ENCODE measurements at places on chromosomes 4 and X. TPM values are rescaled to one million over a fixed set of nuclear protein-coding genes. Genes with fewer than 3 reads are reported as not detected.
A peak's percentile ranks its signal among the peaks of the same experiment; 100 is the strongest.

- no peaks in the 10 kb centered on the region for H3K4me1 ChIP-seq
- no peak overlapping the region for H3K27ac ChIP-seq
- H3K36me3 ChIP-seq, result no peaks in the 10 kb centered on the region
- H3K4me3 ChIP-seq, result no peak overlapping the region
- DNase-seq, result no peak
Measured at GRCh38 chrX:151814767-151815166, 80.2 kb downstream of the CNGA2 start.

- no peaks in the 10 kb centered on the region for H3K4me1 ChIP-seq
- no peaks in the 10 kb centered on the region for H3K36me3 ChIP-seq
- H3K4me3 ChIP-seq, result no peak overlapping the region
- peaks cover 23% of the 10 kb centered on the region for H3K27me3 ChIP-seq
- no peak overlapping the region for H3K27ac ChIP-seq
Measured at GRCh38 chr4:8675383-8675782, 82.8 kb downstream of the CPZ start.

DNA sequence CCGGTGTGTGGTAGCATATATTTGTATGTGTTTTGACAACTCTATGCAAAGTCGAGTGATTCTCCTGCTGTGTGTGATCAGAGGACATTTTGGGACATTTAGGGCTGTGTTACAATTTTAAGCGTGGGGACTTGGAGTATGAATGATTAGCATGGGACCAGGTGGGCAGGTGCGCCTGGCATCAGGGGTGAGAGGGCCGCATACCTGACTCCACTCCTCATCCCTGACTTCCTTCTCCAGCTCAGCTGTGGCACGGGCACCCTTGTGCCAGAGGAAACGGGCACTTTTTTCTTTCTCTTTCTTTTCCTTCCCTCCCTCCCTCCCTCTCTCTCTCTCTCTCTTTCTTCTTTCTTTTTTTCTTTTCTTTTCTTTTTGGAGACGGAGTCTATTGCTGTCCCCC lies 15.7 kb upstream of the PLCXD1 start:
- no peaks in the 10 kb centered on the region for H3K36me3 ChIP-seq
- no peaks in the 10 kb centered on the region for H3K4me1 ChIP-seq
- H3K4me3 ChIP-seq, result no peak overlapping the region
- DNase-seq, result no peak
- no peaks in the 10 kb centered on the region for H3K27me3 ChIP-seq

DNA sequence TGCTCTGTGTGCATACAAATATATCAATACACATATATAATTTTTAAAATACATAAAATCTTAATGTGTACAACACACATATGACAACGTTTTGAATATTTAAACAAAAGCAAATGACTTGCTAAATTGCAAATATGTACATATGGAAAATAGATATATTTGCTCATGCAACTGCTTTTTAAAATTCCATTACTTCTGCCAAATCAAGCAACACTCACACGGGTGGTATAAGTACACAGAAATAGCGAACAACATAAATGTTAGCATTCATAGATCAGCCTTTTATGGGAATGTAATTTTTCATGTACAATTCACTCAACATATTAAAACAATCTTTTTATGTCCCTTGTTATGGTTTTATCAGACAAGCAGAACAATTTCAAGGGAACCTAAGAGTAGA lies 116.3 kb downstream of the DMD start:
- no peak for DNase-seq
- H3K36me3 ChIP-seq, result no peaks in the 10 kb centered on the region
- no peak overlapping the region for H3K27ac ChIP-seq
- H3K27me3 ChIP-seq, result no peaks in the 10 kb centered on the region
- H3K4me1 ChIP-seq, result no peaks in the 10 kb centered on the region
- H3K4me3 ChIP-seq, result no peak overlapping the region

GRCh38 chr4:149638073-149638472 lies 177.6 kb downstream of the IQCM start:
- H3K27ac ChIP-seq, result no peak overlapping the region
- no peak overlapping the region for H3K4me3 ChIP-seq
- H3K36me3 ChIP-seq, result no peaks in the 10 kb centered on the region
- H3K4me1 ChIP-seq, result no peaks in the 10 kb centered on the region
- no peak for DNase-seq

FGF13 gene
- total RNA-seq, result 0.16 TPM

DNA sequence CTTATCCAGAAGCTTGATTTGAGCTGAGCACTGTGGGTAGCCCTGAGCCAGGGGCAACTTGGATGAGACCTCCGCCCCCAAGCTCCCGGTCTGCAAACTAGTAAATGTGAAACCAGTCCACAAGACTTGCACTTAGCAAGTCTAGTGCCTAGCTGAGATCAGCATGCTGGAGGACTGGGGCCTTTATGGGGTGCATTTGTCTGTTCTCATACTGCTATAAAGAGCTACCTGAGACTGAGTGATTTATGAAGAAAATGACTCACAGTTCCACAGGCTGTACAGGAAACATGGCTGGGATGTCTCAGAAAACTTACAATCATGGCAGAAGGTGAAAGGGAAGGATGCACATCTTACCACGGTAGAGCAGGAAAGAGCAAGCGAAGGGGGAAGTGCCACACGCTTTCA lies 42.1 kb upstream of the HOPX start:
- DNase-seq, result no peak
- H3K4me1 ChIP-seq, result no peaks in the 10 kb centered on the region
- no peaks in the 10 kb centered on the region for H3K36me3 ChIP-seq
- no peak overlapping the region for H3K4me3 ChIP-seq
- H3K27ac ChIP-seq, result no peak overlapping the region

COL4A6 gene
- total RNA-seq, result 0.03 TPM

- H3K4me3 ChIP-seq, result no peak overlapping the region
- DNase-seq, result no peak
- H3K27ac ChIP-seq, result no peak overlapping the region
- H3K27me3 ChIP-seq, result no peaks in the 10 kb centered on the region
- no peaks in the 10 kb centered on the region for H3K4me1 ChIP-seq
Measured at GRCh38 chr4:30756553-30756952, 36.4 kb downstream of the PCDH7 start.

DNA sequence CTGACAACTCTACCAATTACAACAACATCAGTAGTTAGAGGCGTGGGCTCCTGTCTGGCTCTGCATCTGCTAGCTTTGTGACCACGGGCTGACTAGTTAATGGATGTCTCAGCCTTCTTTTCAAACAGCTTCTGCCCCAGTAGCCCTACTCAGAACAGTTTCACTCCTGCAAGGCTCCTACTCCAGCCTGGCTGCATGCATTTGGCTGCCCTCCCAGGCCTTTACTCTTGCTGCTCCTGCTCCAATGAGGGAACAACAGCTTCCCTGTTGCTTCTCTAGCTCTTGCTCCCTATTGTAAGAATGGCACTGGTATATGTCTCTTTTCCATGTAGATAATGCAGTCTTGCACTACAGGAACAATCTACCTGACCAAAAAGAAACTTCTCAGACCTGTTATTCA lies 93.3 kb downstream of the TTC29 start:
- H3K27ac ChIP-seq, result no peak overlapping the region
- no peak overlapping the region for H3K4me3 ChIP-seq
- no peak for DNase-seq
- H3K36me3 ChIP-seq, result no peaks in the 10 kb centered on the region

XG gene
- total RNA-seq, result not detected

GASK1B gene
- total RNA-seq, result 0.41 TPM

DNA sequence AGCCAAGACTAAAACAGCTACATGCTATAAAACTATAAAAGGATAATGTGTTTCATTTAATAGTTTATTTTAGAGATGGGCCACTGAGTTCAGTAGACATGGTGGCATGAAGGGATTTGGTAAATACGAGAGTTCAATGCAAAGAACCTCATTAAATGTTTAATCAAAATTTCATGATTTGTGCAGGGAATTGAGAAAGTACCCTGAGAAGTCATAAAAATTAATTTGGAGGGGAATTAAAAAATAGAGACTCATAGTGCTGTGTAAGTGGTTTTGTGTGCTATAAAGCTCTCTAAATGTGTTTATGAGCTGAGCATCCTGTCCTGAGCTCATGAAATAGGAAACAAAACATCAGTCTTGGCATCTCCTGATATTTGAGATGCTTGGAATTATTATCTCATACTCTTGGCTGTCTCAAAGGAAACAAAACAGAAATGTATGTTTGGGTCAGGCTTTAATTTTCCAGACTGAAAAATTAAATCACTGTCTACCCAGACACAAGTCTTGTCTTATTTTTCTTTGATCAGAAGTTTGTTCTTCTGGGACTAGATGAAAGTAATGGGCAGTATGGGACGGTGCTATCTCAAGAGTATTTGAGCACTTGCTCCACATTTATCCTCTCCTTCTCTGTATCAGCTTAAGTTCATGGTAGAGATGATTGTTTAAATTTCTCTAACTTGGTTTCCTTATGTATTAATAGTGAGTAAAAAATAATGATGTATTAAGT lies 38.0 kb upstream of the EMCN start:
- H3K27ac ChIP-seq, result no peak overlapping the region
- H3K4me3 ChIP-seq, result no peak overlapping the region
- no peaks in the 10 kb centered on the region for H3K27me3 ChIP-seq
- H3K36me3 ChIP-seq, result no peaks in the 10 kb centered on the region
- DNase-seq, result no peak

IL15 gene
- total RNA-seq, result 2.3 TPM

TMLHE gene
- total RNA-seq, result 17.3 TPM

GRCh38 chrX:103615781-103616371 lies 8.1 kb downstream of the TCEAL3 start:
- no peak for DNase-seq
- no peak overlapping the region for H3K27ac ChIP-seq
- no peaks in the 10 kb centered on the region for H3K4me1 ChIP-seq
- no peak overlapping the region for H3K4me3 ChIP-seq
- no peaks in the 10 kb centered on the region for H3K36me3 ChIP-seq
- H3K27me3 ChIP-seq, result no peaks in the 10 kb centered on the region

GRCh38 chrX:5957506-5957905 lies 271.2 kb downstream of the NLGN4X start:
- H3K27me3 ChIP-seq, result no peaks in the 10 kb centered on the region
- H3K4me3 ChIP-seq, result no peak overlapping the region
- DNase-seq, result no peak

PAGE4 gene
- total RNA-seq, result not detected

GRCh38 chrX:17960891-17961290 lies 99.8 kb upstream of the RAI2 start:
- H3K27me3 ChIP-seq, result no peaks in the 10 kb centered on the region
- no peak overlapping the region for H3K4me3 ChIP-seq
- no peaks in the 10 kb centered on the region for H3K4me1 ChIP-seq
- H3K36me3 ChIP-seq, result no peaks in the 10 kb centered on the region
- no peak overlapping the region for H3K27ac ChIP-seq

PCYT1B gene
- total RNA-seq, result not detected

GRCh38 chr4:109406337-109406931 lies 27.2 kb upstream of the SEC24B start:
- H3K4me1 ChIP-seq, result no peaks in the 10 kb centered on the region
- no peaks in the 10 kb centered on the region for H3K27me3 ChIP-seq
- H3K27ac ChIP-seq, result no peak overlapping the region

GUCY1A1 gene
- 0.44 TPM for total RNA-seq

GRCh38 chrX:37608156-37608555 lies 36.7 kb downstream of the LANCL3 start:
- H3K36me3 ChIP-seq, result no peaks in the 10 kb centered on the region
- H3K27me3 ChIP-seq, result no peaks in the 10 kb centered on the region
- H3K27ac ChIP-seq, result no peak overlapping the region
- no peaks in the 10 kb centered on the region for H3K4me1 ChIP-seq
- no peak for DNase-seq

- no peak for DNase-seq
- H3K36me3 ChIP-seq, result no peaks in the 10 kb centered on the region
- no peak overlapping the region for H3K4me3 ChIP-seq
- H3K27ac ChIP-seq, result no peak overlapping the region
- H3K4me1 ChIP-seq, result no peaks in the 10 kb centered on the region
- peaks cover 3% of the 10 kb centered on the region for H3K27me3 ChIP-seq
Measured at GRCh38 chr4:89615051-89615450, 221.9 kb downstream of the SNCA start.

GRCh38 chr4:10877076-10877475 lies 192.5 kb upstream of the CLNK start:
- no peaks in the 10 kb centered on the region for H3K27me3 ChIP-seq
- no peaks in the 10 kb centered on the region for H3K4me1 ChIP-seq
- H3K4me3 ChIP-seq, result no peak overlapping the region
- no peak for DNase-seq
- H3K36me3 ChIP-seq, result no peaks in the 10 kb centered on the region

- no peak overlapping the region for H3K27ac ChIP-seq
- no peaks in the 10 kb centered on the region for H3K27me3 ChIP-seq
- DNase-seq, result no peak
- H3K4me3 ChIP-seq, result no peak overlapping the region
Measured at GRCh38 chrX:1596676-1597344, 5.4 kb downstream of the AKAP17A start.

SERTM2 gene
- total RNA-seq, result not detected

- H3K36me3 ChIP-seq, result peaks cover 2% of the 10 kb centered on the region
- no peaks in the 10 kb centered on the region for H3K27me3 ChIP-seq
- H3K4me1 ChIP-seq, result peaks cover 17% of the 10 kb centered on the region
- H3K4me3 ChIP-seq, result peak overlapping the region; percentile 80
- peak overlapping the region; percentile 99 for H3K27ac ChIP-seq
Measured at GRCh38 chrX:15675490-15675921, 10.9 kb upstream of the CLTRN start.

DNA sequence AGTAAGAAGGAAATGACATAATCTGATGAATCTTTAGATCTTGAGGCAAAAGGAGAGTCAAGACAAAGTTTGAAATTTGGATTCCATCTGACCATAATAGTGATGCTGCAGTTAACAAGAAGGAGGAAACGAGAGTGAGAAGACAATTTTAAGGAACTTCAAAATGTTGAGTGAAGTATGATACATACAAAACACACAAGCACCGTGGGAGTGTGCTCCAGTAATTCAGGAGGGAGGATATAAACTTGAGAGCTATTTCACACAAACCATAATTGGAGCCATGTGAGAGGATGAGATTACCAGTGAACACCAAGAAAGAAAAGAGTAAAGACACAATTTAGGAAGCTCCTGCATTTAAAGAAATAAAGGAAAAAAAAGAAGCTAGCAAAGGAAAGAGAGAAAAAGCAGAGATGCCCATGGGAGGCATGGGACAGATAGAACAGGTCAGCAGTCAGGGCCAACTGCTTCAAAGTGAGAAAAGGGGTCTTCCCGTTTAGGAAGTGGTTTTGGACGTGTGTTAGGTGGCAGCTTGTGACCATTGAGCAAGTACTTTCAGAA lies 150.7 kb upstream of the SLC7A11 start:
- H3K27me3 ChIP-seq, result no peaks in the 10 kb centered on the region
- H3K4me3 ChIP-seq, result no peak overlapping the region
- H3K27ac ChIP-seq, result no peak overlapping the region
- no peaks in the 10 kb centered on the region for H3K36me3 ChIP-seq

DNA sequence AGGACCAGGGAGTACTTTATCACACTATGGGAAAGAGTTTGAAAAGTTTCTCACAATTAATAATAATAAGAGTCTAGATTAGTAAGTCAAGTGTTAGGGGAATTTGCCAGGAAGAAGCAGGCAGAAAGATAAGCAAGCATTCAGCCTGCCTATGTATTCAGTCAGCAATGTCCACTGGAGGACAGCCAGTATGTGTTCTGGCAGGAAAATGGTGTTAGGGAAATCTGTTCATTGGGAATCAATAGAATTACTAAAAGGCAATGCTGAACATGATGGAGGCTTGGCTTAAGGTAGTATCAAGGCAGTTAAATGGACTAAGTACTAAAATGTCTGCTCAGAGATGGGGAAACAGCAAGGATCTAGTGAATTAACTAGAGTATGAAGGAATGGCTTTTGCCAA lies 221.2 kb downstream of the PPP4R3C start:
- H3K4me3 ChIP-seq, result no peak overlapping the region
- DNase-seq, result no peak
- H3K27me3 ChIP-seq, result no peaks in the 10 kb centered on the region
- no peaks in the 10 kb centered on the region for H3K36me3 ChIP-seq
